Activated T-helper 9 cell treated with anti-CD3 and anti-CD28 coated beads, Interleukin-2, amount 50 U/mL, for 16 hours (primary cell): ENCODE measurements at places on chromosomes 6 and 20.

DNA sequence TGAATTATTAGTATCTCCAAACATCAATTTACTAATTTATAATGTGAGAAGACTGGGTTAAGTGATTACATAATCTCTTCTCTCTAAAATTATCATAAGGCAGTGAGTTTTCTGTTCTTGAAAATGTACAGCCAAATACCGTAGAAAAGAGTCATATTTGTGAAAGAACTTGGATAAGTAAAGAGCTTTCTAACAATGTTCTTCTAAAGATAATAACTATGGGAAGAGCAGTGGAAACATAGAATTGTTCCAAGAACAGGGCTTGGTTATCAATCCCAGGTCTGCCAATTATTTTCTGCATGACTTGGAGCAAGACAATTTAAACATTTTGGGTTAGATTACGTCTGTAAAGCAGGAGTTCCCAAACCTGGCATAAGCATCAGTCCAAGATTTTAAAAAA, 198.1 kb upstream of the SGK1 start:
- DNase-seq: no peak

GRCh38 chr6:110476046-110476849, at the start of gene SLC22A16:
SLC22A16 (minus strand) TSS chr6:110476613; CDS start chr6:110476574, 39 bp downstream.
- DNase-seq: no peak

DNA sequence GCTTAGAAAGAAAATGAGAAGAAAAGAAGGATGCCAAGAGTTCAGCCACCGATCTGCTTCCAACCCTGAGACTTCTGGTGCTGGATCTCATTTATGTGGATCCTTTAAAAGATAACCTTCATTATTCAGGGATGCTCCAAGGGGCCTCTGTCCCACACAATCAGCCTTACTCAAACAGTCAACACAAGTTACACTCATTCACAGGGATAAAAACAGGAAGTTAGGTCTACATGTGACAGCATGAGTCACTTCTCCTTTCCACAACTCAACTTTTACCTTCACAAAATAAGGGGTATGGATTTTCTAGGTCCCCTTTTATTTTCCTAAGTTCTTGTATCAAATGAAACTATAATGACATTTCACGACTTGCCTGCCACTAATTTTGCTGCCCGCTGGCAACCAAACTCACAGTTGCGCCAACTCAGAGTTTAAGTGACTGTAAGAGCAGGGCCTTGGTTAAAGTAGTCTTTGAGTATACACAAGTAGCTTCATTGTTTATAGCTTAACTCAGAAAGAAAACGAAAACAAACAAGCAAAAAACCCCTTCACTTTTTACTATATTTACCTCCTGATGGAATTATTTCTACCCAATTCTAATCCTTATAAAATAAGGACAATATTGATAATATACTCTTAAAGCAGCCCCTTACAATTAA, 278.8 kb upstream of the RUNX2 start:
- no peak for DNase-seq

- no peak for DNase-seq
These were observed 175.5 kb downstream of the BTBD3 start for GRCh38 chr20:12093057-12093796.

DNA sequence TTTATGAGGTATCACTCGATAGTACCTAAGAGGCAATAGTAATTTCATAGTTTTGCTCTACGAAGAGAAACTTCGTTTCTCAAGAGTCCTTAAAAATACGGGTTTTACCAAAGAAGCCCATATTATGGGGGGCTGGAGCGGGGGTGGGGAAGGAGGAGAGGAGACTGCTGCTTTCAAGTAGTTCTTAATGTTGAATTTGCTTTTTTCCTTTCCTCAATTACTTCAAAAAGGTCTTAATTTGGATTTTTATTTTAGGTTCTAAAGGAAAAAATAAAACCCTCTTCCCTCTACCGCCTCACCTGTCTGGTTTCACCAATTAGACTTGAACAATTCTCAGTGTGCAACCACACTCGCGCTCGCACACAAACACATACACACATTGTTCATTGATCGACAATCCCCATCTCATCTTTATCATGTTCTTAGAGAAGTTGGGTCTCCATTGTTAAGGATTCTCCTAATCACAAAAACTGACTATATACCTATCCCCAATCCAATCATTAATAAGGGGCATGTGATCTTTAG, 97.2 kb downstream of the HFE start:
- no peak for DNase-seq

GRCh38 chr20:18543932-18544331, 23.3 kb upstream of the SMIM26 start:
- no peak for DNase-seq

DNA sequence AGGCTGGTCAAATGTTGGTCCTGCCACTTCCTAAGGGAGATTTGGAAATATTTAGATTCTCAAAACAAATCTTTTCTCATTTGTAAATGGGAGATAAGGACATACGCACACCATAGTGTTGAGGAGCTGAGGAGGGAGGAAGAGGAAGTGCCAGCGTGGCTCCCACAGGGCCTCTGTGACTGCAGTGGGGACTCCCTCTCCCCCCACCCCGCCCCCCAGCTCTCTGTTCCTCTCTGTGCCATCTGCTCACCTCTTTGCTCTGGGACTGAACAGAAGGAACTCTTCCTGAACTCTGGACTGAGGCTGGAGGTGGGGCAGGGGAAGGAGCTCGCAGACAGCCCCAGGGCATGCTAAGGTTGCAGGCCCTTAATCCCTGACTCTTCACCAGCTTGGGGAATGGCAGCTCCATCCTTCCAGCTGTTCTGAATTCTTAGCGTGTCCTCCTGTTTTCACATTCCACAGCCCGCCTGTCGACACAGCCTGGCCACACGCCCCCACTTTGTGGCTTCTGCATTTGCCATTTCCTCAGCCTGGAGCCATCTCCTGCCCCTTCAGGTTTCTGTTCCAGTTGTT, 11.4 kb downstream of the DDX27 start:
- DNase-seq: no peak

GRCh38 chr6:149079911-149080491, 237.5 kb upstream of the TAB2 start:
- no peak for DNase-seq

DNA sequence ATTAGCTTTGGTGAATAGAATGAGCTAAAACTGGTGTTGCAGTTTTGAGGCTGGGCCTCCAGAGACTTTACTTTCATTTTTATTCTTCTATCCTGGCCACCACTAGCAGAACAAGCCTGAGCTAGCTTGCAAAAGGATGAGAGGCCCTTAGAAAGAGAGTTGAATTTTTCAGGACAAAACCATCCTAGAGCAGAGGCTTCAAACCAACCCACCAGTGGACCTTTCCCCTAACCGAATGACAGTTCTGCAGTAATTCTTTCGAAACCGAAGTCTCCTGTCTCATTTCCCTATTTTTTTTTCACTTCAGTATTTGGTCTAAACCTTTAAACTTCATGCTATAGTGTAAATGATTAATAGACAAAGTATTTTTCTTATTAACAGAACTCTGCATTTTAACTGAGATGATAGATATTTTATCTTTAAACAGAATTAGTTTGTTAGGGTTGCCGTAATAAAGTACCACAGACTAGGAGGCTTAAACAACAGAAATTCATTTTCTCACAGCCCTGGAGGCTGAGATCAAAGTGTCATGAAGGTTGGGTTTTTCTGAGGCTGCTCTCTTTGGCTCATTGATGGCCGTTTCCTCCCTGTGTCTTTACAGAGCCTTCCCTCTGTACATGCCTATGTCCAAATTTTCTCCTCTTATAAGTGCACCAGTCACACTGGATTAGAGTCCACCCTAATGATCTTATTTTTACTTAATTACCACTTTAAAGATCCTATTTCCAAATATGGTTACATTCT, 80.6 kb upstream of the PAK5 start:
- no peak for DNase-seq

DNA sequence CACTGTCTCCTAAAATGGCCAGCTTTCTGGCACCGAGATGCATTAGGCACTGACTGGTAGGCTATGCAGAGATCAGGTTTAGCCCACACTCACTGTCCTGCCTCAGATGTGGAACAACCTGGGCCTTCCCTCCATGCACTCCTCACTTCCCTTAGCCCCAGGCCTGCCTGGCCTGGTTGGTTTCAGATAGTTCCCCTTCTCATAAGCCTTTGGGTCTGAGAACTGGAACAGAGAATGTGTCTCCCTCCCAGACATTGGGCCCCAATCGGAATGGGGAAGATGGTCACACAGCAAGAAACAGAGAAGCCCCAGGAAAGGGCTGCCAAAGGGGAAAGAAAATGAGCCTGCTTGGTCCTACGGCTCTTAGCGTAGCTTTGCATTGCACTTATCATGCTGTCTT, 762.1 kb upstream of the CHD6 start:
- DNase-seq: no peak

DNA sequence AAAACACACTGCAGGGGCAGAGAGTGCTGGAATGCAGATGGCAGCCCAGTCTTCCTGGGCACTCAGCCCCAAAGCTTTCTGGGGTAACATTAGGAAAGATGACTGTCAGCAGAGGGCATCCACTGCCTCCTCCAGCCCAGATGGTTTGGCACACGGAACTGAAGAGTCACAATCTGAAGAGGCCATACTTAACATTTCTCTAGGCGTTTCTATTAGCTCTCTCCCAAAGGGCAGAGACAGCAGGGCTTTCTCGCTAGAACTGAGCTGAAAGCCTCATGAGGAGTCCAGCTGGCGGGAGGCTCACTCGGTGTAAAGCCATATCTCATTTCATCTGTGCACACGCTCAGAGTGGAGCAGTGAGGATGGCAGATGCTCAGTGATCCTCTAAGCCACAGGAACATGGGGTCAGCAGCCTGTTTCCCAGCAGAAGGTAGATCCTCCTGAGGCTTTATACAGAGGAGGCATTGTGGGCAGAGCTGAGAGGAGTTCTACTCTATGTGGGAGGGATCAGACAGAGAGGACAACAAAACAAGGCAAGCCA, 28.1 kb downstream of the ALDH8A1 start:
- no peak for DNase-seq

DNA sequence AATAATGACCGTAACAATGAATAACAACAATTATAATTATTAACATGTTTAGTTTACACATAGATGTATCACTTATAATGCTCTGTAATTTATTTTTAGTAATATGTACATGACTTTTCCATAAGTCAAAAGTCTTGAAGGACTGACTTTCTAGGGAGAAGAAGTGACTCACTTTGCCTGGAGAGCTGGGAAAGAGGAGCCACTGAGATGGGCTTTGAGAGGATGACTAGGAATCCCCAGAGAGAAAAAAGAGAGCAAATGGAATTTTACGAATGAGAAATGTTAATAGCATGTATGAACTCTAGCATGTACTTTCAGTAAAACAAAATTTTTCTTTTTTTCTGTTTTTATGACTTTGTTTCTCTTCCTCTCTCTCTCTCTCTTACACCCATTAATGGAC, 67.8 kb upstream of the RALY start:
- DNase-seq: no peak

GRCh38 chr20:50467174-50467573, 43.0 kb upstream of the PTPN1 start:
- DNase-seq: no peak

- DNase-seq: no peak
These were observed 502.0 kb downstream of the PREX1 start for GRCh38 chr20:48325656-48326433.

GRCh38 chr6:134082191-134082590, 29.8 kb upstream of the SLC2A12 start:
- no peak for DNase-seq

DNA sequence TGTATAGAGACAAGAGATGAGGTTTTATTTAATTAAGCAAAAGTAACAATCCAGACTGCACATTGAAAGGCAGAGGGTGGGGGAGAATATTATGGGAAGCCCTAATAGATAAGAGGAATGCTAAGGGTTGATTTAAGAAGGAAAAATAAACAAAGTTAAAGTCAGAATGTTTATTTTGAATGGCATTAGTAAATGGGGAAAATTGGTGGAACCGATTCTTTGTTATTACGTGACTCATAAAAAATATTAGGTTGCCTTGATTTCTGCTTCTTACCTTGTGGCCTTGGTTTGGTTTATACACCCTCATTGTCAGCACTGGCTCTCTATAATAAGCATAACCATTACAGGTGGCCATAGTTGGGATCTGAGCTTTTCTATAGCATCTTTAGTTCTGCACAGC, 674.8 kb upstream of the CITED2 start:
- DNase-seq: no peak

- DNase-seq: no peak
These were observed 21.9 kb upstream of the TULP1 start for GRCh38 chr6:35534407-35535170.

- DNase-seq: no peak
These were observed 107.7 kb upstream of the ATXN1 start for GRCh38 chr6:16868968-16869367.

DNA sequence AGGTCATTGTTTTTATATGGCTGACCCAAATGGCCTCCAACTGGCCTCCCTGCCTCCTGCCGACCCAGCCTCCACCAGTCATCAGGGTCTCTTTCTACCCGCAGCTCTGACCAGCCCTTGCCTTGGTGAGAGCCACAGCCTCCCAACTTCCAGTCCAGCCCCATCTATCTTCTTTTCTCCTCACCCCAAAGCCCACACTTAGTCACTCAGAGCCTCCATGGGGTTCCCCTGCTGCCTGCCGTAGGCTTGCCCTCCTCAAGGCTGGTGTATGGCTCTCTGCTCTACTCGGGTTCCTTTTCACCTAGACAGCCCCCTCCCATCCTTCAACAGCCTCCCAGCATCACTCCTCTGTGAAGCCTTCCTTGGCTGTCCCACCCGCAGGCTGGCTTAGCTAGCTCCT, 18.2 kb downstream of the TCF15 start:
- no peak for DNase-seq

DNA sequence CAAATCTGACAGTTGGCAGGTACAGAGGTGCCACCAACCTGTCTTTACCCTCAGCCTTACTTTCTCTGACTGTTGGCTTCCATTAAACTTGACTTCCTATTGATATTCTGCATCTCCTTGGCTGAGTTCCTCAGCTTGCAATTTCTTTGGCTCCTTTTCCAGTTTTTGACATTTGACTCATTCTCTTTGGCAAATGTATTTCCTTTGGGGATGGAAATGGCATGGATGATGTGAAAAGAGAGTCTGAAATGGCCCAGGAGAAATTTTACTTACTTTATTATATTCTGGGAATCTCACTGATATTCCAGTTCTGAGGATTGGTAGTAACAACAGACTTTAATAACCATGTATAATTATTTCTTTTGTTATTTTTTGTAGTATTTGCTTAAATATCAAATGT, 255.2 kb downstream of the CD109 start:
- no peak for DNase-seq

- DNase-seq: no peak
These were observed 4.1 kb upstream of the CALHM5 start for GRCh38 chr6:116507324-116507723.

GRCh38 chr6:7784706-7785105, 58.8 kb downstream of the BMP6 start:
- no peak for DNase-seq

GRCh38 chr6:9252799-9253198, 817.5 kb upstream of the SLC35B3 start:
- DNase-seq: no peak

- no peak for DNase-seq
These were observed 223.9 kb downstream of the PHF3 start for GRCh38 chr6:63859528-63859927.
